NCI-H1694 (cell line): ENCODE measurements at places on chromosomes 11 and 22.

GRCh38 chr11:125088576-125089455 lies 22.6 kb downstream of the TMEM218 start:
- DNase-seq = no peak

GRCh38 chr22:33785283-33785968 lies 134.8 kb downstream of the LARGE1 start:
- no peak for DNase-seq

GRCh38 chr11:46555267-46556054 lies 38.4 kb downstream of the AMBRA1 start:
- no peak for DNase-seq

DNA sequence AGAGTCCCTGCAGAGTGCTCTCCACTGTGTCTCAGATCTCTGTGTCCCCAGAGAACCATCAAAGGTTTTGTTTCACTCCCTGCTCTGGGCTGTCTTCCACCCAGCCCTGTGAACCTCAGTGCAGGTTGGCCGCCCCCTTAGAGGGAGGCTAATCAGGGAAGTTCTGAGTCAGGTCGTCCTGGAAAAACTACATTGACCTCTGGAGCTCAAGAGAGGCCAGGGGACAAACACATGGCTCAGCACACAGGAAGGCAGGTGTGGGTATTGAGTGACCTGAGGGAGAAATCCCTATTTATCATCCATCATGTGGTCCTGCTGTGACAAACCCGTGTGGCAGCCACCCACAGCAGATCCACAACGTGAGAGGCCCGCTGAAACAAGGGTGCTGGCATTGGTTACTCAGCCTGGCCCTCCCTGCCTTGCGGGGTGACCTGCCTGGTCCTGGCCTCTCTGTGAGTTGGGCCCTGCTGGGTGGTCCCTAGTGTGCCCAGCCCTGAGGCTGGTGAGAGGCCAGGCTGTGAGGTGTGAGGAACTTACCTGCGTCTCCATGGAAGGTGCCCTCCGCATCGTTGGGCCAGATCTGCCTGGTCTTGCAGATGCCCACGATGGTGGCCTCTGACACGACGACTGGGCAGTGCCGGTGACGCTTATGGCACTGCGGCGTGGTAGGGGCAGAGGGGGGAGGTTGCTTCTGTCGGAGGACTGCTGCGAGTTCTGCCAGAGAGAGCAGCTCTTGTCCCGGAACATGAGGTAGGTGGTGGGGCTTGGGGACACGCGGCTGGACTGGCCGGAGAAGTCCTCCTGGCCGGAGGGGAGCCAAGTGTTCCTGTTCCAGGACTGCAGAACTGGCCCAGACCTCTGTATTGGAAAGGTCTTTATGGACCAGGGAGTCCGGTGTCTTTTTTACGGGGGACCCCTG lies 669 bp upstream of the BCR start:
- no peak for DNase-seq

DNA sequence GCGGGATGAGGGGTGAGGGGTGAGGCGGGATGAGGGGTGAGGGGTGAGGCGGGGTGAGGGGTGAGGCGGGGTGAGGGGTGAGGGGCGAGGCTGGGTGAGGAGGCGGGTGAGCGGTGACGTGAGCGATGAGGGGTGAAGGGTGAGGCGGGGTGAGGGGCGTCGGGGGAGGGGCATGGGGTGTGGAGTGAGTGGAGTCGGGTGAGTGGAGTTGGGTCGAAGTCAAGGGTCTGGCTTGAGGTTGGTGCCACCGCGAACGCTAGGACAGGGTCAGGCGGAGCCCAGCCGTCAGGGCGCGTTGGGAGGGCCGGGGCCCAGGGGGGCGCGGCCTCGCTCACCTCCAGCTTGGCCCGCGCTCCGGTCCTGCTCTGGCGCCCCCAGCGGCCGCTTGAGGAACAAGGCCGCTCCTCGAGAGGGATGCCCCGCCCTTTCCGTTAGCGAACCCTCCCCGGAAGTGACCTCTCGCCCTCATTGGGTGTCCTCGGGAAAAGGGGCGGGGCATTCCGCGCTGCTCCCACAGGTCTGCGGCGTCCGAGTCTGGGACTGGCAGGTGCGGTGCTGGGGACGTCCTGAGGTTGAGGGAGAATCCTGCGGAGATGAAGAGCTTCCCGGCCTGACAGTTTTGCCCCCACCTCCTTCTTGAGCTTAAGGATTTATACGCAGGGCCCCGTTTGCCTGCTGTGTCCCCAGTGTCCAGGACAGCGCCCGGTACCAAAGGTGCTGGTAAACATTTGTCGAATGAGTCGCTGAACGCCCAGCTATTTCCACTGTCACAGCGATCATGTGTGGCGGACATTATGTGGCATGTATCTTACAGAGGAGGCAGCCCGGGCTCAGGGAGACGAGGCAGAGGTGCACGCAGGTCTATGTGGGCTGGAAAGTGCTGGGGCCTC lies at the start of gene SYCE3:
Gene SYCE3, minus strand, starts transcription at position 397 of the 890 bp plus-strand sequence. CDS start 6,514 bp downstream, outside the sequence.
- DNase-seq = peak; percentile 95

- DNase-seq = no peak
Measured at GRCh38 chr11:94964934-94965333, 8.4 kb downstream of the CWC15 start.

DNA sequence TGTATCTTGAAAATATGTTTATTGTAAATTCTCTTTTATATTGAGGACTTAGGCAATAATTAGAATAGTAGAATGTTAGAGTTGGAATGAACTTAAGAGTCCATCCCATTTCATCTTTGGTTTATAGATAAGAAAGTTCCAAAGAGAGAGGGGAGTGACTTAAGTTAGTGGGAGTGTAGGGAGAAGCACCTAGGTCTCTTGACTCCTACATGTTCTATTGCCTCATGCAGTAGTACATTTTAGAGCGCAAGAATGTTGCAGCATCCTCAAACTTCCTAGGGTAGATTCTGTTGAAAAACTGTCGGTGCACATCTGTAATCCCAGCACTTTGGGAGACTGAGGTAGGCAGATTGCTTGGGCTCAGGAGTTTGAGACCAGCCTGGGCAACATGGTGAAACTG lies 8.7 kb downstream of the RRM1 start:
- DNase-seq = no peak

DNA sequence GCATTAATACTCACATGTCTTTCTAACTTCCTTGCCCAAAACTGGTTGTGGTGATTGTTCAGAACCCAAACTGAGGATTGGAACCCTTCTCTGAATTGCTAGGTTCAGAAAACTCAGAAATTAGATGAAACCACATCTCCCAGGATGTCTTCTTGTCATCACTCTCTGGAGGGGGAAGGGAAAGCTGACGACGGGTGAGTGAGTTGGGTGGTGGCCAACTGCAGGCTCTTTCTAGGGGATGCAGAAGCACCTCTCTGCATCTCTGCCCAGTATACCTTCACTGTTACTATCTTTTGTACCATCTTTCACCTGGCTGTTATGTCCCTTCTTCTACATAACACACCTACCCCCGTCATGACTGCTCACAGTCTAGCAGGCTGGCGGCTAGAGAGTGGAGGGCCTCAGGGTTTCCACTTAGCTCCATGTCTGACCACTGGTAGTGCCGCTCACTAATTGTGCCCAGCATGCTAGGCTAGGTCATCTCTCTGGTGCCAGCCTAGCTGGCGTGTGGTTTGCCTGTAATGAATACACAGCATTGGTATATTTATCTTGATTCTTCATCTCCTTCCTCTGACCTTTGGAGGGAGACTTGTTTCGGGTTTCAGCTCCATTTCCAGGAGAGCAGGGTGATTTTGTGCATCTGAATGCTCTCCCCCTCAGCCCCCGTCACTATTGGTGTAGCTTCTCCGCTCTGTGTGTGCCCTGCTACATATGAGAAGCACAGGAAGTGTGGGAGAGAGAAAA lies 7.3 kb downstream of the GRAMD1B start:
- DNase-seq = no peak

- no peak for DNase-seq
Measured at GRCh38 chr11:122107566-122107965, 8.4 kb downstream of the BLID start.

DNA sequence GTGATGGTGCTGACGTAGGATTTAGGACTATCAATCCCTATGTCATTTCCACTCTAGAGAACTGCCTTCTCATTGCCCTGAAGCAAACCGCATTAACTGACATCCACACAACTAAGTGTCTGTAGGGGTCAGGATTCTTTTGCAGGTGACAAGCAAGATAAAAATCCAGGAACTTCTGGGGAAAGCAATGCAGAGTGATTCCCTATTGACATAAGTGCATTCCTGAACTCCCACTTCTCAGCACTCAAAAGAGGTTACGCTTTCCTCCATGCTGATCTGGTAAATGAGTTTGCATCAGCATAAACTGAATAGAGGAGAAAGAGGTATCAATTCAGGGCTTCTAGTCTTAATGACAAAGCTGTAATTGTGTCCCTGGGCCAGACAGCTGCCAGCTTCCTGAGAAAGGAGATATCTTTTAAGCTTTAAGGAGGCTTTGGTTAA lies 224.6 kb upstream of the ISX start:
- no peak for DNase-seq

- no peak for DNase-seq
Measured at GRCh38 chr22:24402460-24403192, 24.8 kb upstream of the ADORA2A start.

GRCh38 chr22:45316796-45317526 lies 7.2 kb downstream of the FAM118A start:
- DNase-seq = no peak

GRCh38 chr11:95269036-95269819 lies 38.2 kb upstream of the SESN3 start:
- no peak for DNase-seq

GRCh38 chr11:13215149-13215548 lies 62.4 kb upstream of the BMAL1 start:
- no peak for DNase-seq

GRCh38 chr11:30585125-30585891 lies 845 bp downstream of the MPPED2 start:
- DNase-seq = no peak

- DNase-seq = peak; percentile 62
Measured at GRCh38 chr11:68271023-68271780, 571 bp downstream of the C11orf24 start.

DNA sequence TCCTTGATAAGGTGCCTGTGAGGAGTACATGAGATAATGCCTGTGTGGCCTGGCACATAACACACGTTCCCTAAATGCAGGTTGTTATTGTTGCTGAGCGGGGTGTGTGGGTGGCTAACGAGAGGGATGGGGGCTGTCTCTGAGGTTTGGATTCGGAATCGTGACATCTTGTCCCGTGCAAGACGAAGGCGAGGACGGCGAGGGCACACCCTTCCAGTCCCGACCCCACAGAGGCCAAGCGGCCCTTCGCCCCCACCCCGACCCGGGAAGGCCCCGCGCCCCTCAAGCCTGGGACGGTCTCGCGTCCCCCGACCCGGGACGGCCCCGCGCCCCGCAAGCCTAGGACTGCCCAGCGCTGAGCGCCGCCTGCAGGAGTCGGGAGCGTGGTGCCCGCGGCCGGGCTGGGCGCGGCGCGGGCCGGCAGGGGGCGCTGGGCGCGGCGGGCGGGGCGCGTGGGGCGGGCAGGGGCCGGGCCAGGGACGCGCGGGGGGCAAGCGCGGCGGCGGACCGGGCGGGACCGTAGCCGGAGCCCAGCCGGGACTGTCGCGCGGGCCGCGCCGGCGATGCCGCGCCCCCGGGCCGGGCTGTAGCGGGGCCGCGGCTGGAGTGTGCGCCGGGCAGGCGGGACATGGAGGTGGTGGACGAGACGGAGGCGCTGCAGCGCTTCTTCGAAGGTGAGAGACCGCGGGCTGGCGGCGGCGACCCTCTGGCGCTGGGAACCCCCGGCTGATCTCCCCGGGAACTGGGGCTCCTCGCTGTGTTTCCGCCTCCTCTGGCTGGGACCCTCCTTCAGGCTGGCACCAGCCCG lies at the start of gene MYRF:
Gene MYRF, plus strand, starts transcription at position 520 of the 808 bp plus-strand sequence. Its CDS starts 109 bp downstream, at position 629.
- DNase-seq = no peak

DNA sequence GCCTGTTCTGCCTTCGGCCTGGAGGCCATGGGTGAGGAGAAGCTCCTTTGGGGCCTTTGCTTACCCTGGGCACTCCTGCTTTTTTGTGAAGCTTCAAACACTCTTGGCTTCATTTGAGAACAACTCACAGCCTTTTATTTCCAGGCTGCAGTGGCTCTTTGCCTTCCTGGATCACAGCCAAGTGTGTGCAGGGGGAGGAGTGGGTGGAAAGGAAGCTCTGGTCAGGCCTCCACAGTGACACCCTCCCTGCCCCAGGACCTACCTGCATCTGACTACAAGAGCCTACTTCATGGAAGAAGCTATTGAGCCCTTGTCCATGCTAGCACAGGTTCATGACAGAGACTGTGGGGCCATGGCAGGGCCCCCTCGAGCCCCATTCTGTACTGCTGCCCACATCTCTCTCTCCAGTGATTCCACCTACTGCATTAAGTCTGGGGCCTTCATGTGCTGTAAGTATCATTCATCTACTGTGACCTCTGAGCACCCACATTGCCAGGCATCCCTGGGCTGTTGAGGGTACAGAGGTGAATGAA lies 52.3 kb downstream of the GAB4 start:
- DNase-seq = no peak

DNA sequence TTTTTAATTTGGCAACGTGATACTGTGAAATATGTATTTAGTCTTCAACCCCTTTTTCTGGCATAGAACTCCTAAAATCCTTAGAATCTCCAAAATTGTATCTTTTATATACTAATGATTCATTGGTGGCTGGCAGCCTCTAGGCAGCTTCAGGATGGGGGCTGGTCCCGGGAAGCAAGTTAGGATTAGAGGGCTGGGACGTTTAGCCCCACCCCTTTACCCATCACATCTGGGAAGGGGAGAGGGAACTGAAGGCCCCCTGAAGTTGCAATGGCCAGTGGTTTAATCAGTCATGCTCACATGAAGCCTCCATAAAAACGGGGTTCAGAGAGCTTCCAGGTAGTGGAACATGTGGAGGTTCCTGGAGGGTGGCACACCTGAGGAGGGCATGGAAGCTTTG lies 7.1 kb downstream of the IL17RA start:
- DNase-seq = no peak

- no peak for DNase-seq
Measured at GRCh38 chr11:122764371-122765090, 73.8 kb upstream of the CRTAM start.

GRCh38 chr11:68924073-68924925 lies 20.6 kb downstream of the IGHMBP2 start:
- DNase-seq = no peak

GRCh38 chr11:279966-280705 lies 1.9 kb downstream of the NLRP6 start:
- DNase-seq = no peak
